ENCODE measurements at places on chromosomes 12 and 14.
A peak's percentile ranks its signal among the peaks of the same experiment; 100 is the strongest.

DNA sequence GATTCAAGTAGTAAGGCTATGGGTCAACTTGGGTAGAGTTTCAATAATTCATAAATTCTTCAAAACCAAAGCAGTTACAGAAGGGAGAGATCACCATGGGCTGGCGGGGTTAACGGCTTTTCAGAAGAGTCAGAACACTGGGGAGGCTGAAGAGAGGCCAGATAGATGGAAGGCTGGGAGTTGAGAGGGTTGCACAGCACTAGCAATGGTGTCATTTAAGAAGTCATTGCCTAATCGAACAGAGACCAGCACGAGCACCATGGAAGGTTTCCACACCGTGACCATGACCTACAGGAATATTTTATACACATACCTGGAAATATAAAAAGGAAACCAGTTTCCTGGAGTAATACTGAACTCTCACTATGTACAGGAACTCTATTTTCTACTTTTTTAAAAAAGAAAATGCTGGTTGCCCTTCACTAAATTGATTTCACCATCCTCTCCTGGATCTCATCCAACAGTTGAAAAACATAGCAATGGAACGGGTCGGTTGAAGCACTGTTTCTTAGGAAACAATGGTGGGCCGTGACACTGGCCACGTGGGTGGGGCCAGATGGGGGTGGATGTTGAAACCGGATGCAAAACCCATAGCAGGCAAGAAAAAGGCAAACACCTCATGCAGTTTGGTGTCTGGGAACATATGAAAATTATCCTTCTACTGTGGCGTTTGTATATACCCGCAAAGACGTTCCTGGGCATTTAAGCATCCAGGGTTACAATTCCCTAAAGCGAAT, 38.0 kb upstream of the RIN3 start:
- no peak for DNase-seq

GRCh38 chr14:58805605-58806409, 168.0 kb downstream of the DACT1 start:
- DNase-seq, result no peak

- no peak for DNase-seq
Measured at GRCh38 chr14:21496453-21496852, 14.7 kb downstream of the METTL3 start.

GRCh38 chr14:63443361-63443760, 99.8 kb downstream of the PPP2R5E start:
- DNase-seq, result no peak

DNA sequence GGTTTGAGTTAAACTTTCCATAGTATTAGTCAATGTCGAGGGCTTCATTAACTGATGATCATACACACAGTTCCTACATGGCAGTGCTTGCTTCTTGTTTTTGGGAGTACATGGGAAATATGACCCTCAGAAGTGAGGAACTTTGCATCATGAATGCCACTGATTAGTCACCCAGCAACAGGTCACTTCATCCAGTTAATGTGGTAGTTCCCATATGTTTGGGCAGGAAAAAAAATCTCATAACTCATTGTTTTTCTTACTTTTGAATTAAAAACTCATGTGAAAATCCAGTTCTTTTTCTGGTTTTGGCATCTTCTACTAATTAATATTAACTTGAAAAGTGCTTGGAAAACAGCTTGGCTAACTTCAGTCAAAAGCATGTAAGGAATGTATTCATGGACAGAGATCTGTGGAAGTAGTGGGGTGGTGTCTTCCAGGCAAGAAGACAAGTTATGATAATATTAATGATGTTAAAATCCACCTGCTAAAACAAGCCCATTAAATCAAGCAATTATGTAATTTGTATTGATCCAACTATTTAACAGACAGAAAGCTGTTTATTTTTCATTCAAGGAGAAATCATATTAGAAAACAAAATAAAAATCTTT, 309.1 kb upstream of the NAV3 start:
- no peak for DNase-seq

DNA sequence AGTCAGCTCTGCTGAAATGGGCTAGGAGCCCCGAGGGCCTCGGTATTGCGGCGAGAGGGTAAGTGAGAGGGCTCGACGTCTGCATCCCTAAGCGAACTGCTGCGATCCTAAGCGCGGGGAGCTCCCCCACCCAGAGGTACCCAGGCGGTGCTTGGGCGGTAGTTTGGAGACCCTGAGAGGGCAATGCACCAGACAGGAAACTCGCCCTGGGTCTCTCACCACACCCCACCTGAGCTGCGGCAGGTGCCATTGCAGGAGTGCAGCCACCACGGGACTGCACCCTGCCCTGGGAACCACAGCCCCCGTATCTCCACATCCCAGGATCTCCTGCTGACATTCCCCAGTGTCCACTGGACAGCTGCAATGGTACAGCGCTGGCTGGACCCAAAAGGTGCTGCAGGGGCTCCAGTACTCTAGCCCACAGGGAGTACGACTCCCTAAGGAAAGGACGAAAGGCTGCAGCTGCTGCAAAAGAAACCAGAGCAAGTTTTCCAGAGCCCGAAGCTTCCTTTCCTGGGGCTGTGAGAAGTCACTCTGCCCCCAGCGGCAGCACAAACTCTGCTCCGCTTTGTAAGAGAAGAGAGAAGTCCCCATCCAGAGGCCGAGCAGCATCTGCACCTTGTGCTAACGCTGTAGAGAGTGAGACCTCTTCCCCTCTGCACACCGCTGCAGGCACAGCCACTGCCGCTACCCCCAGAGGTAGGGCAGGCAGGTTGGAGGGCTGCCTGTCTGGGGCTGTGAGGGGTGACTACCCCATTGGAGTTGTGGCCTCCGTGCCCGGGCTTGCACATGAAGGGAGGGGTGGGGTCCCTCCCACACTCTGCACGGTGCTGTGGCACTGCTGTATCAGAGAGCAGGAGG, 31.1 kb upstream of the MON2 start:
- peak; percentile 33 for DNase-seq

DNA sequence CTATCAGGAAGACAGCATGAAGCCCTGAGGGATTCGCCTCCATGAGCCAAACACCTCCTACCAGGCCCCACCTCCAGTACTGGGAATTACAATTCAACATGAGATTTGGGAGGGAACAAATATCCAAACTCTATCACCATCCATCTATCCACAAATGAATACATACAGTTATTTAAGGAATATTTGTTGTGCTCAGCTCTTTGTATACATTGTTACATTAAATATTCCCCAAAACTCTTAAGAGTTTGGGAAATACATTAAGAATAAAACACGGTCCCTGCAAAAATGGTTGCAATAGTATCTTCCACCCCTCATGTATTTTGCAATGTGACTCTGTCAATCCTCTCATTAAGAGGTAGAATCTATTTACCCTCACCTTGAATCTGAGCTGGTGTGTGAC, 109.8 kb upstream of the PLXNC1 start:
- DNase-seq, result no peak

- DNase-seq, result no peak
Measured at GRCh38 chr12:4116251-4117111, 157.1 kb upstream of the CCND2 start.

GRCh38 chr14:103188810-103189480, 65.7 kb downstream of the TNFAIP2 start:
- no peak for DNase-seq

- no peak for DNase-seq
Measured at GRCh38 chr14:89128311-89129026, 288.6 kb downstream of the FOXN3 start.

Data from G401 (cell line).